ENCODE measurements at places on chromosomes 7 and 10. TPM values are rescaled to one million over a fixed set of nuclear protein-coding genes. Genes with fewer than 3 reads are reported as not detected.

Gene FAM25G
- total RNA-seq, result 3.4 TPM

Gene SYT15
- total RNA-seq, result 1.4 TPM

Gene RBP3
- total RNA-seq, result not detected

Gene CLRN3
- total RNA-seq, result not detected

Gene ADCY1
- total RNA-seq, result 0.40 TPM

Gene GBX1
- not detected for total RNA-seq

Gene OR2A42
- total RNA-seq, result not detected

Gene PNLIPRP2
- not detected for total RNA-seq

Gene PPP1R3C
- 91.9 TPM for total RNA-seq

Gene PNLIP
- total RNA-seq, result not detected

Gene HYAL4
- not detected for total RNA-seq

Gene TMEM196
- total RNA-seq, result not detected

Gene SVOPL
- not detected for total RNA-seq

Gene MGAM2
- 0.20 TPM for total RNA-seq

Gene EGFR
- total RNA-seq, result 101 TPM

Gene CLDN4
- 149 TPM for total RNA-seq

Gene NUDT13
- 1.0 TPM for total RNA-seq

Gene TRIM73
- 0.92 TPM for total RNA-seq

Gene GNGT1
- 0.08 TPM for total RNA-seq

Gene ABI1
- 67.0 TPM for total RNA-seq

Gene SHTN1
- 23.9 TPM for total RNA-seq

Gene ADARB2
- 0.20 TPM for total RNA-seq

Gene AVPI1
- total RNA-seq, result 6.8 TPM

Gene LIPK
- 3.3 TPM for total RNA-seq

Gene SLC39A12
- total RNA-seq, result 0.08 TPM

Gene IGFBP3
- total RNA-seq, result 7.9 TPM

Gene PNLIPRP1
- total RNA-seq, result not detected

Gene KEL
- 0.32 TPM for total RNA-seq

Gene ENKUR
- not detected for total RNA-seq

Gene FRMPD2
- not detected for total RNA-seq

Gene ZNF853
- total RNA-seq, result 0.24 TPM
